Left lobe of liver (tissue), 2 donors: ENCODE measurements at places on chromosomes 1 and 21.

DNA sequence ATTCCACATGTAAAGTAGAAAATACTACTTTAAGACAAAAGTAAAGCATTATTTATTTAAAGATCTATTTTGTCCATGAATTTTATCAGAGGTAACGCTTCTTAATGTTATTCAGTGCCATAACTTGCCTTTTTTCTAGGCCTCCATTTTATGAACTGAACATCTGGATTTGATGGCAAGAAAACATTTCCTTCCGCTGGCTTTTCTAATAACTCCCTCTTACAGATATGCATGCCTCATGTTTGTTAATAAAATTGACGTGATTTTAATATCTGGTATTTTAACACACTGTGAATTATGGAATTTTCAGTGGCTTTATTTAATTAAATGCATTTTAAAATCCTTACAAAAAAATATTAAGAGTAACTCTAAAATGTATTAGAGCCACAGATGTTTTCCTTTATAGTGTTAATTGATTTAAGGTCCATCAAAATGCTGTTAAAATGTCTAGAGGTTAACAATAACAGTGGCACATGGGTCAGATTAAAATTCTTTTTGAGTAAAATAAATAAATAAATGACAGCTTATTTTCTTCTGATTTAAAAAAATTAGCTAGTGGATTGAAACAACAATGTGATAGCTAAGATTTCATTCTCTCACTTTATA is 15.1 kb downstream of the PTPRC start:
- no peak for DNase-seq

GRCh38 chr1:56435434-56436262 is 143.7 kb downstream of the PLPP3 start:
- DNase-seq = no peak

- no peak for DNase-seq
Observed at GRCh38 chr1:223153177-223154119, 10.4 kb upstream of the TLR5 start.

GRCh38 chr1:35860696-35861095 is 22.3 kb upstream of the AGO1 start:
- no peak for DNase-seq

- peak; percentile 84 for DNase-seq
Observed at GRCh38 chr1:6248932-6249738, 5.2 kb downstream of the HES3 start.

DNA sequence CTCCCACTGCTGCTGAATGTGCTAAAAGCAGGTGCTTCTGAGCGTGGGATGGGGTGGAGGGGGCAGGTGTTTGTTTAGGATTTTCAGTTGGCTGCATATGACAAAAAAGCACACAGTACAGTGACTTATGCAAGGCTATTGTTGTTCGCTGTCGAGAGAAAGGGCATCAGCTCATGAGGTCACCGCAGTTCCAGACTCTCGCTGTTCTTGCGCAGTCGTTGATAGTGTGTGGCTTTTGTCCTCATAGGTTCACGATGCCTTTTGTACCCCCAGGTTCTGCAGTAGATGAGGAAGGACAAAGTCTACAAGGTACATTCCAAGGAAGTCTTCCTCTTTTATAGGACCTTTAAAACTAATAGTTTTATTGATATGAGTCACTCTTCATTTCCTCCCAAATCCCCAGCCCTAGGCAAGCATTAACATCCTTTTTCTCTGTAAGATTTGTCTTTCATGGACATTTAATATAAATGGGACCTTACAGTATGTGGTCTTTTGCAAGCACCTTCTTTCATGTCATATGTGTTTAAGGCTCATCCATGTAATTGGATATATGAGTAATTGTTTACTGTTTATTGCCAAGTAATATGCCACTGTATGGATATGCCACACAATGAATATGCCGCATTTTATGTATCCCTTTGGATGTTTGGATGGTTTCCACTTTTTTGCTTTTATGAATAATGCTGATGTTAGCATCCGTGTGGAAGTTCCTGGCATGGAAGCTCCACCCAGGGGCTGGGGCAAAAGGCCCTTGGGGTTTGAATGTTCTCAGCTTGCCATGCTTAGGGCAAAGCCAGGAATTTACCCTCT is 14.5 kb upstream of the NLRP3 start:
- no peak for DNase-seq

- no peak for DNase-seq
Observed at GRCh38 chr1:176745945-176746344, 283.0 kb downstream of the PAPPA2 start.

DNA sequence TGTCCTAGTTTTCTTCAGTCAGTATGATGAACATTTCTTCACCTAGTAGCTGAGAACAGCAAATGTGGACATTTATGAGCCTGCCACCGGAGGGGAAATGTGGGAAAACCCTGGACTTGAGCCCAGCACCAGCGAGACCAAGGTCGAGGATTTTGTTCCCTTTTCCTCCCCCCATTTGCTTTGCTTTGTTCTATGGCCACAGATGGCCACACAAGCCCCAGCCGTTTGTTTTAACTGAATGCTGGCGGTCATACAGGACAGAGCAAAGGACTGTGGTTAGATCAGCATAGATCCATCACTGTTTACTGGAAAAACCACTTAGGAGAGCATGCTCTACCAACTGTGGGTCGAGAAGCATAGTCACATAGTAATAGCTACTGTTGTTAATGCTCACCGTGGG is 20.9 kb downstream of the SH2D2A start:
- DNase-seq = no peak

GRCh38 chr21:31011412-31011811 is 26.9 kb downstream of the KRTAP19-8 start:
- DNase-seq = no peak

DNA sequence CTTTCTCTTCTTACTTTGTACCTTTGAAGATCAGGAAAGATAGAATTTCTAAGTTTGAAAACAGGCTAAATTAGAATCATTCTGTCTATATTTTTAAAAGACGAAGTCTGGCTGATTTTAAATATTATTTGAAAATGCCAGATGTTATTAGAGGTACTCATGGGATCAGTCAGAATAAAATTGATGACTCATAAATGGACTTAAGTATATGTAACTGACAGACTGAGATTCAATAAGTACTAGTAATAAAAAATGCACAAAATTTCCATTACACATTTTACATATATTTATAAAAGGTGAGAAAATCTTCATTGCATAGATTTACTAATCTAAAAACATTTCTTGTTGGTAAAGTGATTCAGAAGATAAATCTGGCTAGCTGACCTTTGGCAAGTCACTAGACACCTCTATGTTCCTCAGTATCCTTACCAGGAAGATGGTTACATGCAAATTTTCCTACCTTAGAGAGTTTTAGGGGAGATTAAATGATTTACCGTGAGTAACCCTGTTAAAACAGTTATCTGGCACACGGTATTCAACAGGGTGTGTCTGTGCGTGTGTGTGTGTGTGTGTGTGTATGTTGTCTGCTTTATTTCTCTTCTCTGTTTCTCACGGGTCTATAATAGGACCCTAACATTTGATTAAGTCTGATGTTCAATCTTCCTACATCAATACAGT is 189.0 kb downstream of the RUNX1 start:
- no peak for DNase-seq

GRCh38 chr1:231162297-231162969 is 575 bp downstream of the TRIM67 start:
- no peak for DNase-seq

- no peak for DNase-seq
Observed at GRCh38 chr1:16083486-16083885, 10.0 kb upstream of the FAM131C start.

DNA sequence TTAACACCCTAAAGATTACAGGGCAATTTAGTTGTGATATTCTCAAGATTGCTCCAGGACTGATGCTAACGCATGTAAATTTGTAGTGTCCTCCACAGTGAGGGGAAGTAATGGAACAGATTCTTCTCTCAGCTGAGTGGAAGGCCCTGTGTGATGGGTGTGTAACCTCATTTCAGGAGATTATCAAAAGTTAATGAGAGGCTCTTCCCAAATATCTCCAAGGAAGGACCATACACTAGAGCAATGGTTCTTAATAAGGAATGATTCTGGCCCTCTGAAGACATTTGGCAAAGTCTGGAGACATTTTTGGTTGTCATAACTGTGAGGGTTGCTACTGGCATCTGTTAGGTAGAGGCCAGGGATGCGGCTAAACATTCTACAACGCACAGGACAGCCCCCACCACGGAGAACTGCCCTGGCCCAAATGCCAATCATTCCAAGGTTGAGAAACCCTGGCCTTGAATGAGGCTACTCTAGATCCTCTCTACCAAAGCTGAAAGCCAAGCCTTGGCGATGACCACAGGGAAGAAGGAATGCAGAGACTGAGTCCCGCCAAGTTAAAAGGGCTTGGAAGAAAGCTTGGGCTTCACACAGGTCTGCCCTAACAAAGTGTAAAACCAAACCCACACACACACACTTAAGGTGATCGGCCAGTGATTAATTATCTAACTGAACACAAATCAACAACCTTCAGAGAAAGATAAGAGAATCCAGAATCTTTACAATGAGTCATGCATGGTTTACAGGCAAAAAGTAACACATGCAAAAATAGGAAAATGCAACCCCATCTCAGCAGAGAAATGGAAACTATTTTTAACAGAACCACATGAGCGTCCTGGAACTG is 135.8 kb downstream of the SYF2 start:
- DNase-seq = no peak

DNA sequence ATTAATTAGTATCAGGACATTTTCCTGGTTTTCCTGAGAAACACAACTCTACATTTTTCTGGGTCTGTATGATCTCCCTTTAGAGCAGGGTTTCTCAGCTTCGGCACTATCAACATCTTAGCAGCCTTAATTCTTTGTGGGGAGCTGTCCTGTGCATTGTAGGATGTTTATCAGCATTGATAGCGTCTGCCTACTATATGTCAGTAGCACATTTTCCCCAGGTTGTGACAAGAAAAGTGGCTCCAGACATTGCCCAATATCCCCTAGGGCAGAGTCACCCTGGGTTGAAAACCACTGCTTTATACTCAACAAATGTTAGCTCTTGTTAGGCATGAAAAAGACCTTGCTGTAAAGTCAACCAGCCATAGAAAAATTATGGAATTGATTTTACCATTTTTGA is 195.1 kb upstream of the FMN2 start:
- no peak for DNase-seq

GRCh38 chr1:97797403-97798183 is 123.2 kb downstream of the DPYD start:
- DNase-seq = no peak

DNA sequence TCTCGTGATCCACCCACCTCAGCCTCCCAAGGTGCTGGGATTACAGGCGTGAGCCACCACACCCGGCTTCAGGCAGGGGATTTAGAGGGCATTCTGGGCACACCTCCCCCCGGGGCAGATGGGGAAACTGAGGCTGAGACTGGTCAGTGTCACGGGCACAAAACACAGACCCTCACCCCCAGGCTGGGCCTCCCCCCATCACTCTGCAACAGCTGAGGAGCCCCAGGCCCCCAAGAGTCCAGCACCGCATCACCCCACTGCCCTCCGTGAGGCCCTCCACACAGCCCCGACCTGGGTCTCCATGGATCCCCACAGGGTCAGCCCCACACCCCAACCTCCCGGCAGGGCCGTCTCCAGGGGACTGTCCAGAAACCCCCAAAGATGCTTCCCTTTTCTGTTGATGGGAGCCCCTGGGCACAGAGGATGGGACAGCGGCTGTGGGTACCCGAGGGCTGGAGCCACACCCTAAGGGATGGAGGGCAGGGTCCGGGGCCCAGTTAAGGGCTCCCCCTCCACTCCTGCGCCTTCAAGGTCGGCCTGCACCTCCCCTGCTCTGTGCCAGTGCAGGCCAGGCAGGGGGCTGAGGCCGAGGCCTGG is 11.0 kb downstream of the TNFRSF14 start:
- no peak for DNase-seq

DNA sequence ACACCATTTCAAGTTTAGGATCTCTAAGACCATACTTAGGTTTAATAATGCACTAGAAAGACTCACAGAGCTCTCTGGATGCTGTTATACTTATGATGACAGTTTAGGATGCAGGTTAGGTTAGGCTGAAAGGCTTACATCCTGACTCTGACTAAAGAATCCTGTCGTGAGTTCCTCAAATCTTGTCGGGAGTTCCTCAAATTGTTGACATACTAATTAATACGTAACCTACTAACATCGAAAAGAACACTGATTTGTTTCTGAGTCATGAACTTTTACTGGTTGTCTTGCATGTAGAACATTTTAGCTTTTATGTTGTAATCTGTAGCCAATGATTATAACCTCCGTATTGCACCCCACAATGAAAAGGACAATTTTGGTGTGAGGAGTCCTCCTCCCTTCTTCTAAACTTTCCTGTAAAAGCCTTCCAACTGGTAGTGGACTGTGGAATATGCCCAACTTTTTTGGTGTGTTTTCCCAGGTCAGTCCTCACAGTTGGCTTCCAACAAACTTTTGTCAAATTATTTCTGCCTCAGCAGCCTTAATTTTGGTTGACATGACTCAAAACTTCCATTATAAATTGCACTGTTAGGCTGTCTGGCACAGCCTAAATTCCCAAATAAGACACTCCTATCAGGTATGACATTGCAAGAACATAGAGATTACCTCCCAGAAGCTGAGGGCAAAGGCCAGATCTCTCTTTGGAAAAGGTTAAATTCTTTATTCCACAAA is 107.9 kb upstream of the PALMD start:
- DNase-seq = no peak

GRCh38 chr21:36985751-36986594 is 19.5 kb upstream of the HLCS start:
- no peak for DNase-seq

DNA sequence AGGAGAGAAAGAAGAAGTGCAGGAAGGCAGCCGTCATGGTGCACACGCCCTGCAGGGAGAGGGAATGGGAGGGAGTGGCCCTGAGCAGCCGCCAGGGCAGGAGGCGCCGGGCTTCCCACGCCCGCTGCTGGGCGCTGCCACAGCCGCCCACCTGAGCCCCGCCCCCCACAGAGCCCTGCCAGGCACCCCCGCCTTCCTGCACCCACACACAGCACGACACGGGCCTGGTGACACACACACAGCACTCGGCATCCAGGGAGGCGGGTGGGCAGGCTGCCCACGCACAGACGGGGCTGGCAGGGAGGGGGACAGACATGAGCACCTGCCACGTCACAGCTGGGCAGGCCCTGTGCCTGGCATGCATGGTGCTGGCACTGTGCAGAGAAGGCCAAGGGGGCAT is 27.5 kb downstream of the ADGRB2 start:
- DNase-seq = no peak

DNA sequence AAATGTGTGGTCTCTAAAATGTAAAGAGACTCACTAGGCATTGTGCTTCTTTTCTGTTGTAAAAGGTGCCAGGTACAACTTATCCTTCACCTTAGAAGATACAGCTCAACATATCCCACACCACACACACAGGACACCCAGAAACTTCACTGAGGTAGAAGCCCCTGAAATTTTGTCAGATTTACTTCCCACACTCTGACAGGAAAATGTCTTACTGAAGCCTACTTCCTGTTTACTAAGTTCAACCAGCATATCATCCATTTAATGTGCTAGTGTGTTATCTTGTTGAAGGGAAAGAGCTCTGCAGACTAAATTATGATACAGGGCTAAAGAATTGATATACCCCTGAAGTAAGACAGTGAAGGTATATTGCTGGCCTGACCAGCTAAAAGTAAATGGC is 39.9 kb upstream of the INSL5 start:
- DNase-seq = no peak

- DNase-seq = peak; percentile 42
Observed at GRCh38 chr1:43438576-43438952, 15.2 kb downstream of the HYI start.
